ENCODE measurements at places on chromosomes 16 and 17.

GRCh38 chr17:75570034-75570676, 17.4 kb upstream of the MYO15B start:
- no peak for DNase-seq
- no peak overlapping the region for H3K27ac ChIP-seq
- peaks cover 21% of the 10 kb centered on the region for H3K4me1 ChIP-seq
- H3K36me3 ChIP-seq, result no peaks in the 10 kb centered on the region
- H3K27me3 ChIP-seq, result no peaks in the 10 kb centered on the region

DNA sequence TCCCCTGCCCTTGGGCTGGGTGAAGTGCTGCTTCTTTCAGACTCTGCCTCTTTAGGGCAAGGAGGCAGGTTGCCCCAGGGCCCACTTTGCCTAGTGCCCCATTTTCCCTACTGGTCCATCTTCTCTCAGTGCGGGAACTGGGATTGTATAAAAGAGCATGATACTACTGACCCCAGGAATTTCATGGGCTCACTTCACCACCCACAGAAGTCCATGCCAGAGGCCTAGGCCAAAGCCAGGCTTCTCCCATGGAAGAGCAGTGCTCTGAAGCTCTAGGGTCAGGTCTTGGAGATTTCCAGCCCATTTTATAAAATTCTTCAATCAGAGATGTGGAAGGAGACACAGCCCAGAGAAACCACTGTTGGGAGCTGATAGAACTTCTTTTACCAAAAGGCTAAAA, 5.7 kb downstream of the CACNG1 start:
- H3K4me3 ChIP-seq, result no peak overlapping the region
- H3K36me3 ChIP-seq, result no peaks in the 10 kb centered on the region
- no peak for DNase-seq
- H3K27ac ChIP-seq, result no peak overlapping the region
- H3K27me3 ChIP-seq, result no peaks in the 10 kb centered on the region

DNA sequence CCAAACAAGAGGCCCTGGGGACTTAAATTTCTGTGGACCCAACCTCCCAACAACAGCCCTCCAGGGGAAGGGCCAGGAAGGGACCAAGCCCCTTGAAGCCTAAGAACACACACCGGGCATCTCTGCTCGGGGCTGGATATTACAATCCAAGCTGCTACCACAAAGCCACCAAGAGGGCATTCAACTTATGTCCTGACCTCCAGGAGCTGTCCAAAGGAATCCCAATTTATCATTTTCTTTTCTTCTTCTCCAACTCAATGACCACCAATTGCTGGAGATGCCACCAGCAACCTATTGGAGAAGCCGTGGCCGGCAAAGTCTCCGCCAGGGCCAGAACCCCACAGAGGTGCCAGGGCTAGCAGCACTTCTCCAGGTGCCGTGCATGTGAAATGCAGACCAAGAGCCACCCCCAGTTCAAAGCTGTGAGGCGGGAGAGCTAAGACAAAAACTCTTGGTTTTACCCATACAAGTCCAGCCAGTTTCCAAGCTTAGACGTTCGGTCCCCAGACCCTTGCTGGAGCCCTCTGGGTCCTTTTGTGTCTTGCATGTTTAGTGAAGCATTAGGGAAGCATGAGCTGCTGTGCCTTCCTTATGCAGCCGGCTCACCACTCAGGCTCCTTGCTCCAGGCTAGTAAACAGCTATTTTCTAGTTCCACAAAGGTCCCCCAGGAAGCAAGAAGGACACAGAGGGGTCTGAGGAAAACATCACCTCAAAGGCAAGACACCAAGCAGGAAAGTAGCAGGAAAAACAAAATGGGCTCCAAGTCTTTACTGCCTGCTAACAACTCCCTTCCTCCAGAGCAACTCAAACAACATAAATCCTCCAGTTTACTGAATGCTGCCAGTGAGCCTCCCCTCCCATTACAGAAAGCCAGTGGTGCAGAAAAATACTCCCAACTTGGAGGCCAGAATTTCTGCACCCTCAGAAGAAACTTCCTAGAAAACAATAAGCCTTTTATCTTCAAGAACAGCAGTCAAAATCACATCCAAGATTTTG, 3.2 kb downstream of the PITPNA start:
- H3K27me3 ChIP-seq, result no peaks in the 10 kb centered on the region
- peaks cover 37% of the 10 kb centered on the region for H3K4me1 ChIP-seq
- peaks cover 2% of the 10 kb centered on the region for H3K36me3 ChIP-seq
- no peak for DNase-seq

DNA sequence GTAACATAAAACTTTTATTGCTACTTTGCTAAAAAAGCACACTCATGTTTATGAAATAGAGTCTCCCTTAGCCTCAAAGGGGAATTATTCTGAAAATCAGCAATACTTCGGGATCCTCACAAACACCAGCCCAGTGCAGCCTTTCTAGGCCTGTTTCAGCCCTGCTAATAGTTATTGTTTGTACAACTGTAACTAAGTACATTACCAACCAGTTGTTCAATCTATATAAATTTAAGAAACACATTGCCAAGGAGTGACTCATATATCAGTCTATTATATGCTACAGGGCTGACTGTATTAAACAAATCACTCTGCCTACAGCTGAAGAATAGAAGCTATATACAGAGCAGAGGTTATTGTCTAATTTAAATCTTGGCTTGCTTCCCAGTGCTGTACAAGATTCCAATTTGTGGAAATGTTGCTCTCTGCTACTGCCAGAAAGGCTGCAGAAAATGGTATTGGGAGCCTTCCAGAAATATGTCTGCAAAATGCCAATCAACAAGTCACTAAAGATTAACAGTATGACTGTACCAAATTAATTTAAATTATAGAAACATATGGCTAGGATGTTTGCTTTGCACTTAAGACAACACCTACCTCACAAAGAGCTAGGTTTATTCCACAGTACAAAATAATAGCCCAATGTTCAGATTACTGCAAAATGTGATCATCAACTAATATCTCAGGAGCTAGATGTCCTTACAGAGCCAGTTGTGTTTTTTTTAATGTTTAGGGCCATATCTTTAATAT, 49.7 kb downstream of the TOX3 start:
- no peak for DNase-seq
- no peak overlapping the region for H3K27ac ChIP-seq
- no peak overlapping the region for H3K4me3 ChIP-seq
- H3K27me3 ChIP-seq, result no peaks in the 10 kb centered on the region

Data from GM12878 (cell line).